ENCODE measurements at places on chromosomes 2 and 18. TPM values are rescaled to one million over a fixed set of nuclear protein-coding genes. Genes with fewer than 3 reads are reported as not detected.
A peak's percentile ranks its signal among the peaks of the same experiment; 100 is the strongest.

DNA sequence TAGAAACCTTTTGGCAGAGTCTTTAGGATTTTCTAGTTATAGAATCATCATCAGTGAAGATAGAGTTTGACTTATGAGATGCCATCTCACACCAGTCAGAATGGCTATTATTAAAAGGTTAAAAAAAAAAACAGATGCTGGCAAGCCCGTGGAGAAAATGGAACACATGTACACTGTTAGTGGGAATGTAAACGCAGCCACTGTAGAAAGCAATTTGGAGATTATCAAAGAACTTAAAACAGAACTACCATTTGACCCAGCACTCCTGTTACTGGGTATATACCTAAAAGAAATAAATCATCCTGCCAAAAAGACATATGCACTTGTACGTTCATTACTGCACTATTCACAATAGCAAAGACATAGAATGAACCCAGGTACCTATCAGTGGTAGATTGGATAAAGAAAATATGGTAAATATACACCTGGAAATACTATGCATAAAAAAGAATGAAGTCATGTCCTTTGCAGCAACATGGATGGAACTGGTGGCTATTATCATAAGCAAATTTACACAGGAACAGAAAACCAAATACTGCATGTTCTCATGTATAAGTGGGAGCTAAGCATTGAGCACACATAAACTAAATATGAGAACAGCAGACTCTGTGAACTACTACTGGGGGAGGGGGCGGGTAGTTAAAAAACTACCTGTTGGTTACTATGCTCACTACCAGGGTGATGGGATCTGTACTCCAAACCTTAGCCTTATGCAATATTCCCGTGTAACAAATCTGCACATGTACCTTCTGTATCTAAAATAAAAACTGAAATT is 279.0 kb downstream of the KIAA1328 start:
- no peak for DNase-seq

DNA sequence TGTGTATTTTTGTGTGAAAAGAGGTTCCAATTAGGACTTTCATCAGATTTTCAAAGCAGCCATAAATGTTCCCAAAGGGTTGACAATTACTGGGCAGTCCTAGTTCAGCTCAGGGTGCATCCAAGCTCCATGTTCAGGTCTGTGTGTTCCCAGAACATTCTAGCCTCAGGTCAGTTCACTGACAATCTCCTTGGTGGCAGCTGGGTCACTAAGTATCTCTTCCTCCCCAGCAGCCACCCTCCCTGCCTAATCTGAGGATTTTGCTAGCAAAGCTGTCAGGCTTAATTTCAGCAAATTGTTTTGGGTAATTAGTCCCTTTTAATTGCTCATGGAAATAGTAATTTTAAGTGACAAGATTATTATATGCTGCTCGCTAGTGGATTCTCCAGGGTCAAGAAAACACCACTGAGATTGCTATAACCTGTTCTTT is 29.8 kb downstream of the UPP2 start:
- DNase-seq, result no peak

DNA sequence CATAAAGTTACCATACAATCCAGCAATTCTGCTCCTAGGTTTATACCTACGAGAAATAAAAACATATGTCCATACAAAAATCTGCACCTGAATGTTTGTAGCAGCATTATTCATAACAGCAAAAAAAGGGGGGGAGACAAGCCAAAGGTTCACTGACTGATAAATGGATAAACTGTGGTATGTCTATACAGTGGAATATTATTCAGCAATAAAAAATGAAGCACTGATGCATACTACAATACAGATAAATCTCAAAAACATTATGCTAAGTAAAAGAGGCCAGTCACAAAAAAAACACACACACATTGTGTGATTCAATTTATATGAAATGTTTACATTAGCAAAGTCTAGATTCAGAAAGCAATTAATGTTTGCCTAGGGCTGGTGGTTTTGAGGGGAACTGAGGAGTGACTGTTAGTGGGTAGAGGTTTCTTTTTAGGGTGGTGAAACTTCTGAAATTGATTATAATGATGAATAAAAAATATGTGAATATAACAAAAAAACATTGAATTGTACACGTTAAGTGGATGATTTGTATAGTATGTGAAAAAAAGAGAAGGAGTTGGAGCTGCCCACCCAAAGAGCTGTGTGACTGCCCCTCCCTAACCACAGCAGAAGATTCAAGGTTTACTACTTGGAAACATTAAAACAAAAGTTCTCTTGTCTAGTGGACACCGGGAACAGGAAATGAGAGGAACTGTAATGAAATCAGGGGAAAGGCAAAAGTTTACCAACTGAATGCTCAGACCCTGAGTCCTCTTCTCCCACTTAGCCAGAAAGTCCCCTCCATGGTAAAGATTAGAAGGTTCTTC is 13.4 kb downstream of the COLEC12 start:
- DNase-seq, result no peak

DNA sequence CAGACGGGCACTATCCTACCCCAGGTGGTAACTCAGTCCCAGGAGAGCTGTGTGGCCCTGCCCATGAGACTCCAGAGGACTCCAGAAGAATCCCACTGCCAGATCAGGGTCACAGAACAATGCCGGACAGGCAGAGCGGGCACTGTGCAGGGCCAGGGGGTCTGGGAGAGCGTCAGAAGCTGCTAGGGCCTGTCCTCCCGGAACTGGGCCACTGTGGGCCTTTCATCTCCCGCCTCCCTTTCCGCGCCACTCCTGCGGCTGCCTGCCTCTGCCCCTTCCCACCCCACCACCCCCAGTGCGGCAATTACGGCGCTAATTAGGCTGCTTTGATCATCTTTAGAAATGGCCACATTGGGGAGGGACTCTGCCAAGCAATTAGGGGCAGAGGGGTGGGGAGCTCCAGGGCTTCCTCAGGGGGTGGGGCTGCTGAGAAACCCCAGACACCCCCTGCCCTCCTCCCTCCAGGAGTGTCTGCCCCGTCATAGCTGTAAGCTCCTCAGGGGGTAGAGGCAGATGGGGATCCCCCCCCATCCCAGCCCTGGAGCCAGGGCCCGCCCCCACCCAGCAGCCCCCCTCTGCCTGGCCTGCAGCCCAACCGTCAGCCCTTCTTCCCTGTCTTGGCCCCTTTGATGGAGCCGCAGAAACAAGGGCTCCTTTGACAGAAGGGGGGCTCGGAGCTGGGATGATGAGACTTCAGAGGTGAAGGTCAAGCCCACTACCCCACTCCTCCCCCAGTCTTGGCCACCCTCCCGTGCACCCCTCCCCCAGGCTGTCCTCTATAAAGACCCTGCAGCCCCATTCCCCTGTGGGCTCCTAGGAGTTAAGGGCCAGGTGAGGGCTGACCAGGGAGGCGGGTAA is at the start of gene PRSS56:
Gene PRSS56 (plus strand): TSS at position 808 of the 858 bp plus-strand sequence. CDS start 211 bp downstream, outside the sequence.
- no peak for DNase-seq

- no peak for DNase-seq
These were observed 151.5 kb upstream of the PKDCC start for GRCh38 chr2:41896186-41896846.

- peak; percentile 73 for DNase-seq
These were observed 33.4 kb upstream of the ZNF396 start for GRCh38 chr18:35410561-35410960.

GRCh38 chr18:57759650-57760049 is 43.5 kb downstream of the ATP8B1 start:
- DNase-seq, result no peak

GRCh38 chr18:50866765-50867164 is 12.2 kb upstream of the ME2 start:
- DNase-seq, result peak; percentile 17

DNA sequence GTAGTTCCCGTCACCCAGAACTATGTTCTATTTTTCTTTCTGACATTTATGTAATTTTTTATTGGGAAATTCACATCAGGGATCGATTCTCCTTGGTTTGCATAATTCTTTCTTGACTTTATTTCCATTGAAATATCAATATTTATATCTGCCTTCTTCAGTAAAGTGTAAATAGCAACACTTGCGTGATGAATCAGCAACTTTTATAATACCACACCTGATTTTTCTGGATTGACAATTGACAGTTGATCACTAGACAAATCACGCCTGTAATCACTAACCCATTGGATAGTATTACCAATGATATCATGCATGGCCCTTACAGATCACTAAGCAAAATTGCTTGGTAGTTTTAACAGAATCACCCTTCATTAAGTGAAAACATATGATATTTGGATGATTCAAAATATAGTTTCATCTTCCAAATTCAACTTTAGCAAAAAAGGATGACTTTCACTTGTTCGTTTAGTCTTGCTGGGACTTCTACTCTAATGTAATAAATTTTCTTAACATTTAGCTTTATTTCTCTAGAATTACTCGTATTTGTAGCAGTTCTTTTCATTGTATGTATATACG is 139.0 kb upstream of the RASGRP3 start:
- no peak for DNase-seq

GRCh38 chr2:71926089-71926447 is 221.6 kb downstream of the CYP26B1 start:
- no peak for DNase-seq

DNA sequence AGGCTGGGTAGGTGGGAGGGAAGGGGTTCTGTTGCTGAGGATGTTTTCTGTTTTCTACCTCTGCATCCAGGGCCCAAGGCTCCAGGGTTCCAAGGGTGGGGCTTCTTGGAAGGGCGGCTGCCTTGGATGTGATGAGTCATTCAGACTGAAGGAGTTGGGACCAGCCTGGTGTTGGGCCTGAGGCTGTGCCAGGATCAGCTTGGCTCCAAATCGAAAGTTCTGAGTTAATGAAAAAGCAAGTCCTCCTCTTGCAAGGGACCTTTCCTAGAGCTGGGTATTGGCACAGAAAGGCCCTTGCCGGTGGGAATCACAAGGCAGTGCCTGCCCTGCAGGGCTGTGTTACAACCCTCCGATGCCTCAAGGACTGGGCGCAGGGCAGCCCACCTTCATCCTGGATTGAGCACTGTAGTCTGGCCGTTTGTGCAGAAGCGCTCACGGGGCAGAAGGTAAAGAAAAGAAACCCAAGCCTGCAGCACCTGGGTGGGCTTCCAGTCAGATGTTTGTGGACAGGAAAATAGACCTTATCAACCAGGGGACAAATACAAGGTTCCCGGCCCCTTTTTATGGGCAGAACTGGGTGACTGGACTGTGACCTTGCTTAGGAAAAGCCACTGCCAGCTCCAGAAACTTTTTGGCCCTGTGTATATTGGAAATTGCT is 52.5 kb upstream of the MCFD2 start:
- DNase-seq, result no peak

DNA sequence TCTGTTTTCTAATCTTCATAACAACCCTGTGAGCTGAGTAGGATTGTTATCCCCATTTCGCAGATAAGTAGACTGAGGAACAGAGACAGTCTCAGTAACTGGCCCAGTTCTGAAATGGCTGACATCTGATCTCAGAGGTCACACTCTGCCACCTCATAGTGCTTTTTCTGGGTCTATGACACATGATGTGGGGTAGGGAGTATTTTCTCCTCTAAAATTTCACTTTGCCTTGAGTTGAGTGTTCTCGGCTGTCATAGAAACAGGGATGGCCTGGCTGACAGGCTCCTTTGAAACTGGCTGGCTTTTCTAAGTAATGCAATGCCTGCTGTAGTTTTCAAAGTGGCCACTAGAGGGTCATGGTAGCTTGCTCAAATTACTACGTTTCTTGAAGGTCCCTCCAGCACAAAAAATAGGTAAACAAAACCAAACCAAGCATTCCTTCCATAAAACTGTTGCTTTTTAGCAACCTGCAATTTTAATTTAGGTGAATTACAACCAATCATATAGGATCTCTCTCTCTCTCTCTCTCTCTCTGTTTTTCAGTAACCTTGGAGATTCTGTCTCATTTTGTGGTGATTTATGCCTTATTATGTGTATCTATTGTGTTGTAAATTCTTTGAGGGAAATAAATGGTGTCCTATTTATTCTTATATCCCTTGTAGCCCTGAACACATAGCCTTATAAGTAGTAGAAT is 84.2 kb upstream of the TTN start:
- peak; percentile 72 for DNase-seq

GRCh38 chr18:58270396-58270795 is 226.4 kb downstream of the NEDD4L start:
- DNase-seq, result no peak

Gene IL1RN
- 0.40 TPM for polyA plus RNA-seq

Gene CCDC102B
- 4.0 TPM for polyA plus RNA-seq

Gene STRADB
- 14.6 TPM for polyA plus RNA-seq

Gene NEU4
- polyA plus RNA-seq, result 1.6 TPM

Gene TUBB6
- 58.7 TPM for polyA plus RNA-seq

Gene APCDD1
- 0.79 TPM for polyA plus RNA-seq

Gene FHL2
- polyA plus RNA-seq, result not detected

Measured in B cell (primary cell).